ENCODE measurements at places on chromosomes 7 and 10.

- no peak for DNase-seq
Measured at GRCh38 chr10:114603948-114604347, 54.1 kb downstream of the ABLIM1 start.

DNA sequence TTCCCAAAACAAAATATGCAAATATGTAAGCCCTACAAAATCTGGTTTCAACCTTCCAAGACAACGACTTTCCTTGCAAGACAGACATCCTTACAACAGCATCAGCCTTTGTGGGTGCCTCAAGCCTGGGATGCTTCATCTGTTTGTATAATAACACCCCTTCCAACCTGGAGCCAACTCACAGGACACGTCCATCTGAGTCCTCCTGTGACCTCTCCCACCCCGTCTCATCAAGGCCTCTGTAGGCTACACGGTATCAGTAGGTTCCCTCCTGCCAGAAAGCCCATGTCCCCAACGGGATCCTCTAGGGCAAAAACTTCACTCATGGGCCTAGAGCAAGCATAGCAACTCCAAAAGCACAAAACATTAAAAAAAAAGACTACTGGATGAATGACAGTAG lies 173.2 kb downstream of the TNS3 start:
- DNase-seq = no peak

- DNase-seq = no peak
Measured at GRCh38 chr10:112919721-112920120, 30.3 kb upstream of the TCF7L2 start.

- no peak for DNase-seq
Measured at GRCh38 chr10:80204677-80205476, 460 bp downstream of the ANXA11 start.

- DNase-seq = no peak
Measured at GRCh38 chr7:74482629-74483401, 29.1 kb downstream of the GTF2IRD1 start.

GRCh38 chr10:126749015-126749655 lies 78.6 kb upstream of the C10orf90 start:
- peak; percentile 25 for DNase-seq

GRCh38 chr10:124306922-124307371 lies 111.8 kb downstream of the OAT start:
- DNase-seq = no peak

- DNase-seq = no peak
Measured at GRCh38 chr7:105297985-105298384, 90.7 kb downstream of the SRPK2 start.

GRCh38 chr10:7563368-7563767 lies 103.4 kb downstream of the ITIH5 start:
- DNase-seq = no peak

GRCh38 chr7:43163885-43164284 lies 51.4 kb downstream of the HECW1 start:
- DNase-seq = no peak

- no peak for DNase-seq
Measured at GRCh38 chr10:118057361-118057760, 10.6 kb upstream of the RAB11FIP2 start.

DNA sequence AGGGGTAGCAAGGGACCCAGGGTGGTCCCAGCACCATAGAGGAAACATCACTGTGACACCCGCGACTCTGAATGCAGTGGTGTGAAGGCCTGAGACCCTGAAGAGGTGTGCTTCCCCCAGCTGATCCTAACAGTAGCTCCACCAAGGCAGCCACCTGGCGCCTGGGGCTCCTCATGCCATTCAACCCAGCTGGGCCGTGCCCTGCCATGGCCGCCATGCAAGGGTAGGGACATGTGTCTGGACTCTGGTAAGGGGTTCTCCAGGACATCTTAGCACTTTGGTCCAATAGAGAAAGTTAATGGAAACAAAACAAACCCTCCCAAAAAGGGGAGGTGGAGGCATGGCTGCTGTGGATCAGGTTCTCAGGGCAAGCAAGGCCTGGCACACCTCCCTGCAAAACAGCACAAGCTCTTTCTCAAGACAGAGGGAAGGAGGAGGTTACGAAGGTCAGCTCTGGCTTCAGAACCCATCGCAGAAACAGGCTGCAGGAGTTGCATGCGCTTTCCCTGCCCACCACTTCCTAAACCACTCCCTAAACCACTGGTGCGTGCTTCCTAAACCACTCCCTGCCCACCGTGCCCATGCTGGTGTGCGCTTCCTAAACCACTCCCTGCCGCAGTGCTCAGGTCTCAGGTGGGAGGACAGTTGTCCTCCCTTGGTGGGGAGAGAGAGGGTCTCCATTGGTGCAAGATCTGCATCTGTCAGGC lies 108.7 kb downstream of the LARP4B start:
- DNase-seq = no peak

- no peak for DNase-seq
Measured at GRCh38 chr7:104123786-104124185, 84.0 kb downstream of the ORC5 start.

DNA sequence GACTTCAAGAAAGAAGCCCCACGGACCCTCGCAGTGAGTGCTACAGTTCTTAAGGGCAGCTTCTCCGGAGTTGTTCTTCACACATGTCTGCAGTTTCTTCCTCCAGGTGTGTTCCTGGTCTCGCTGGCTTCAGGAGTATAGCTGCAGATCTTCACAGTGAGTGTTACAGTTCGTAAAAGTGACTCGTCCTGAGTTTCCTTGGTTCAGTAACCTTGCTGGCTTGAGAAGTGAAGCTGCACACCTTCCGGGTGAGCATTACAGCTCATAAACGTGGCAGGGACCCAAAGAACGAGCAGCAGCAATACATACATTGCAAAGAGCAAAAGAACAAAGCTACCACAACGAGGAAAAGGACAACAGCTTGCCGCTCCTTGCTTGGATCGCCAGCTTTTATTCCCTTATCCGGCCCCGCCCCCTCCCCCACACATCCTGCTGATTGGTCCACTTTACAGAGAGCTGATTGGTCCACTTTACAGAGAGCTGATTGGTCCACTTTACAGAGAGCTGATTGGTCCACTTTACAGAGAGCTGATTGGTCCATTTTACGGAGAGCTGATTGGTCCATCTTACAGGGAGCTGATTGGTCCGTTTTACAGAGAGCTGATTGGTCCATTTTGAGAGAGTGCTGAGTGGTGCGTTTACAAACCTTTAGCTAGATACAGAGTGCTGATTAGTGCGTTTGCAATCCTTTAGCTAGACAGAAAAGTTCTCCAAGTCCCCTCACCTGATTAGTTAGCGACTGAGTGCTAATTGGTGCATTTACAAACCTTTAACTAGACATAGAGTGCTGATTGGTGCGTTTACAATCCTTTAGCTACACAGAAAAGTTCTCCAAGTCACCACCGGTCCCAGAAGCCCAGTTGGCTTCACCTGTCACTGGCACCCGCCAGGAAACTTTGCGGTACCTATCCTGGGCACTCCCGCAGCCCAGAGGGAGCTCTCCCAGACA lies 165.3 kb downstream of the AGMO start:
- no peak for DNase-seq

- DNase-seq = no peak
Measured at GRCh38 chr10:17547060-17547459, 70.1 kb downstream of the HACD1 start.

- no peak for DNase-seq
Measured at GRCh38 chr10:89814278-89814677, 112.9 kb downstream of the KIF20B start.

- no peak for DNase-seq
Measured at GRCh38 chr7:16326106-16326505, 95.2 kb downstream of the CRPPA start.

DNA sequence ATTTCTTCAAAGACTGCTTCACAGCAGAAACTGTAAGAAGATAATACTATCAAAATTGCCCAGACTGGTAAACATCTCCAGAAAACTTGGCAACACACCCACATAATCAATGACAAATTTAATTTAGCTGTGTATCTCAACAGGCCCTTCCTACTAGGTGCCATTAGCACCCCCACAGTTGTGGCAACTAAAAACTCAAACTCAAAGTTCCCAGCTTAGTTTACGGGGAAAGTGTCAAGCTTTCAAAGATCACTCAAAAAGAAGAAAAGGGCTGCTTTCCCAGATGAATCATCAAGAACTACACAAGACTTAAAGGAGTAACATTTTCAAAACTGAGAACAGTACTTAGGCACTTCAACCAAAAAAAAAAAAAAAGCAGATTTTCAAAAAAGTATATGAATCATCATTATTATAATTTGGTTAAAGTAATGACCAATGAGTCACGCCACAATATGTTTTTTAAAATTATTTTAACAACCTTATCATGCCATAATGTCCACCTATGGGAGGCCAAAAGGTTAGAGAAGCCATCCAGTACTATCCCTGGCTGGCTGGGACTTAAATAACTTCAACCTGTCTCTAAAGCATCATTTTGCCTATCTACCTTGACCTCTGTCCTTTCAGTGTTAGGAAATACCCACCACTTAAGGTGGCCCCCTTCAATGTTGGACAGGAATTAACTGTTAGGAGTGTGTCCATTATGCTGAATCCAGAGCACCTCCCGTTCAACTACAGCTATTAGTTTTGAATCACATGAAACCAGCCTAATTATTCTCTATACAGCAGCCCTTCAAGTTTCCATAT lies 90.8 kb downstream of the ZFAND4 start:
- DNase-seq = no peak

DNA sequence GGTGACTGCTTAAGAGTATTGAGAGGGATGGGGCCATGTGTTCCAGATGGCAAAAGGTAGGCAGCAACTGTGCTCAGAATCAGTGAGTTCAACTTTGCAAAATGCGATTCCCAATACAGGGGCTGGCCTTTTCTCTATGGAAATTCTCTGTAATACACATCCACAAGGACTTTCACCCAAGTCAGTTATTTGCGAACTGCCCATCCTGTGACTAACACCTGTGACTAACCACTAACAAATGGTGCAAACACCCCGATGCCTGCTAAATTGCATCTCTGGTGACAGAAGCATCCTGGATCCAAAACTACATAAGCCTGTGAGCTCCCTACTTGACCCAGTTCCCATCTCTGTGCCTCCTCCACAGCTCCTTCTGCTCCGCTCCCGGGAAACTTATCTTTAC lies 9.0 kb upstream of the CUZD1 start:
- DNase-seq = no peak

Measured in stimulated activated CD8-positive, alpha-beta memory T cell treated with anti-CD3 and anti-CD28 coated beads, Interleukin-15, amount 100 ng/mL, for 48 hours (primary cell).